ENCODE measurements at places on chromosomes 7 and 10.
A peak's percentile ranks its signal among the peaks of the same experiment; 100 is the strongest.

DNA sequence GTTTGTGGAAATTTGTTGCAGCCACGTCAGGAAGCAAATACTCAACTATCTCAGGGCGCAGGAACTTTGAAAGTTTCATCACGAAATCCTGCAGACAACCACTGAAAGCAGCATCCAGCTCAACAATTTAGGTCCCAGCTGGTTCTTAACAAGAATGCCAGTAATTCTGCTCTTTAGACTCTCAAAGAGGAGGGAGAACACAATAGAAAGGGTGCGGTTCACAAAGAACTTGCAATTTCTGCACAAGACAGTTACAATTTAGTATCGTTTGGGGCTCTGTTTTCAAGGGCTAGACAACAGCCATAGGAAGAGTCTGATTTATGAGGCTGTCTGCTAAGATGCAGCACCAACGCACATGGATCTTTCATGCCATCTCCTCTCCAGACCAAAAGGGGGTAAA lies 223.1 kb downstream of the FGFR2 start:
- no peak for DNase-seq

DNA sequence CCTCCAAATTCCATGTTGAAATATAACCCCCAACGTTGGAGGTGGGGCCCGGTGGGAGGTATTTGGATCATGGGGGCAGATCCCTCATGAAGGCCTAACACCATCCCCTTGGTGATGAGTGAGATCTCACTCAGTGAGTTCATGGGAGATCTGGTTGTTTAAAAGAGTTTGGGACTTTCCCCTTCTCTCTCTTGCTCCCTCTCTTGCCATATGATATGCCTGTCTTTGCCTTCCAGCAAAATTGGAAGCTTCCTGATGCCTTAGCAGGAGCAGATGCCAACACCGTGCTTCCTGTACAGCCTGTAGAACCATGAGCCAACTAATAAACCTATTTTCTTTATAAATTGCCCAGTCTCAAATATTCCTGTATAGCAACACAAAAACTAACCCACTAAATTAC lies 55.7 kb upstream of the CDK1 start:
- no peak for DNase-seq

GRCh38 chr10:2445370-2445769 lies 622.0 kb upstream of the PFKP start:
- DNase-seq, result no peak

DNA sequence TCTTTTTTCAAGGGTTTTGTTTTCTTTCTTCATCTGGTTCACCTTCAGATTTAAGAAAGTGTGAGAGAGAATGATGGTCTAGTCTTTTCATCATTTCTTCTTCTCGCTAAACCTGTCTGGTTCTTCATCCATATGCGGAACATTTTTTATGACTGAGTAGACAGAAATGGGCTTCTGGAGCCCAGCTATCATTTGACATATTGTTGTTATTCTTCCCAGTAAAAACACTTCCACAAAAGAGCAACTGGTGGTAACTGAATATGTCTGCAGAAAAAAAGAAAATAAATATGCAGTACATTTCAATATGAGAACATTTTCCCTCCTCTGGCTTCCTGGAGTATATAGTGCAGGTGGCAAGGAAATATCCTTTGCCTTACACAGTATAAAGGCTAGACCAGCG lies 209.5 kb downstream of the JCAD start:
- DNase-seq, result no peak

DNA sequence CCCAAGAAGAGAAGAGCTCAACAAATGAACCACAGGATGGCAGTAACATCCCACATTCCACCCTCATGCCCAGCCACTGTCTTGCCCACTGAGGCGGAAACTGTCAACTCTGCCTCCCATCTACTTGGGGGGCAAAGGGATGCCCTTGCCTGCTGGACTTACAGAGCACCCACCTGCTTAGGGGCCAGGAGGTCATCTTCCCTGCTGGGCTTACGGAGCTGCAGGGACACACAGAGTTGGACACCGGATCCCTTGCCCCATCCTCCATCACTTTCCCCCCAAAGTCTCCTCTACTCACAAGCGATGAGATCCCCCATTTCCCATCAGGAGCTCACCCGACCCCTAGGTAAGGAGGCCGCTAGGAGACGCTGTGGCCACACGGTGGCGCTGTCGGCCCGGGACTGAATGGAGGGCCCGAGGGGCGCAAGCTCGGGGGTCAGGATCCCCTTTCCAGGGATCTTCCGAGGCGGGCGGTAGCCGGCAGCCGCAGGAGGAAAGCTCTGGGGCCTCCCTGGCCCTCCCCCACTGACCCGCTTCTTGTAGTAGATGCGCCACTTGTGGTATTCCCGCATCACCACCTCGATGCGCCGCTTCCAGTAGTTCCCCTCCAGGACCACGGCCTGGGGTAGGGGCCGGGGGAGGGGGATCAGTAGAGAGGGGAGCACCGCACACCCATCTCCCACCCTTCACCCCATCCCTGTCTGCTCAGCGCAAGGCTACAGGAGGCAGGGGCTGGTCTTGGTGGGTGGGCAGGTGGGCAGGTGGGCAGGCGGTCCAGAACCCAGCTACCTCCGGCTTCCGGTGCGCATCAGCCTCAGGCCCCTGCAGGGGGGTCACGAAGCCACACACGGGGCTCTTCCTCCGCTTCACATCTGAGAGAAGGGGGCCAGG lies 17.3 kb downstream of the MLXIPL start:
- peak; percentile 56 for DNase-seq

- no peak for DNase-seq
These were observed 23.7 kb downstream of the GBF1 start for GRCh38 chr10:102269017-102269416.

- peak; percentile 63 for DNase-seq
These were observed at the start of gene ST7 for GRCh38 chr7:116953372-116953905. ST7 (plus strand) TSS chr7:116953501; CDS start chr7:116953541, 40 bp downstream.

- no peak for DNase-seq
These were observed 71.7 kb downstream of the TNS3 start for GRCh38 chr7:47510192-47510591.

- no peak for DNase-seq
These were observed 39.7 kb upstream of the COL1A2 start for GRCh38 chr7:94354953-94355352.

DNA sequence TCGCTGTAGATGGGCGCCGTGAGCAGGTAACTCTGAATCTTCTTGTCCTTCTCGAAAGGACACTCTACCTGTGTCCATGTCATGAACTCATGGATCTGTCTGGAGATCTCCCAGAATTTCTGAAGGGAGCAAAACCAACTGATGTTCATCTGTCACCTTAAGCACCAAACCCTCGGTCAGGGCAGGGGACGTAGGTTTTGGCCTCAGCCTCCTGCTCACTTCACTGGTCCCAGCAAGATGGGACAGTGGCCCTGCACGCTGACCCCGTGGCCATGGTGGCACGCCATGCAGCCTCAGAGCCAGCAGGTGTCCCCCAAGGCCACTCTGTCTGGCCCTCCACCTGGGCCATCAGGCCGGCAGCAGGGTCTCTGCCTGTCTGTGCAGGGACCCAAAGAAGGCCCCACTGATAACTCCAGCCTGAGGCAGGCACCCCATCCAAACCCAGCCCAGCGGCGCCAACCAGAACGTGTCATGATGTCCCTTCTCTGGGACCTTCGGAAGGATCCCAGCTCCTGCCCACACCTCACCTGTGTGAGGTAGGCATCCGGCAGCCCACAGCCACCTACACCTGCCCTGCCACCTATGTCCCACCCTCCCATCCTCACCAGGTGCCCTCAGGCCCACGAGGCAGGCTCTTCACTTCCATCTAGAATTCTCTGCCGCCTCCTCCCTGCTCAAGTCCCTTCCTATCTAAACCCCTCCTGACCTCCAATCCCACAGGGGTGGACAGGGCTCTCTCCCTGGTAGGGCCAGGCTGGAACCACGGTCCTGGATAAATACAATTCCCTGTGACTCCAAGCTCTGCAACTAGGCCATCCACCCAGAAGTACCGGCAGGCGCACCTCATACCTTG lies 59.0 kb downstream of the CSGALNACT2 start:
- DNase-seq, result no peak

- no peak for DNase-seq
These were observed 106.0 kb downstream of the UPF2 start for GRCh38 chr10:11936389-11937152.

DNA sequence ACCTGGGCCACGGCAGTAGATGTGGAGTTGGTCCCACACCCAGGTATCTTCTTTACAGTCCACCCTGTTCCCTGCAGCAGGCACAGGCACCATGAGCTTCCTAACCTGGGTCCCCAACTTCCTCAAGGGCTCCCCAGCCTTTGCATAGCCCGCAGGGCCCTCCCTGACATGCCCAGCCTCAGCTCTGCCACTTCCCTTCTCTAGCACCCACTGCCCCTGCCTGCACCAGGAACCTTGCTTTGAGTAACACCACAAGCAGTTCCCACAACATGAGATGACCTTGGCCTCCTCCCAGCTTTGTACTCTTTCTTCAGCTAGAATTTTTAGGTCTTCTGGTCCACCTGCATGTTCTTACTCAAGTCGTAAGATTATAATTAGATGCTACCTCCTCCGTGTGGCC lies 92.2 kb upstream of the ZPBP start:
- DNase-seq, result no peak

- no peak for DNase-seq
These were observed 211.3 kb downstream of the CXCL12 start for GRCh38 chr10:44173608-44173894.

GRCh38 chr7:90720984-90721760 lies 125.1 kb downstream of the CDK14 start:
- no peak for DNase-seq

DNA sequence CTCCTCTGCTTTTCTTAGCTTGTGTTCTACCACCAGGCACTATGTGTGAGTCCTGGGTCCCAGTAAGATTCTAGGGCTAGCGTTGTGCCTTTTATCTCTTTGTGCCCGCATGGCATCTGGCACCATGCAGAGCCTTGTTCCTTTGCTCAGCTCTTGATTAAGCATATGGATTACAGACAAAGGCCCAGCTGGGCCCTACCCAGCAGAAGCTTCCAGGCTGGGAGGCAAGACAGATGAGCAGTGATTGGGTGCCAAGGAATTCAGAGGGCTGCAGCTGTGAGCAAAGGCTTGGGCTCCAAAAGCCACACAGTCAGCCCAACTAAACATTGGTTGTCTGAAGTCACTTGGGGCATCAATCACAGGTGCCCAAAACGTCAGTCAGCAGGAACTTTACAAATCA lies 2.0 kb downstream of the ACSM6 start:
- no peak for DNase-seq

DNA sequence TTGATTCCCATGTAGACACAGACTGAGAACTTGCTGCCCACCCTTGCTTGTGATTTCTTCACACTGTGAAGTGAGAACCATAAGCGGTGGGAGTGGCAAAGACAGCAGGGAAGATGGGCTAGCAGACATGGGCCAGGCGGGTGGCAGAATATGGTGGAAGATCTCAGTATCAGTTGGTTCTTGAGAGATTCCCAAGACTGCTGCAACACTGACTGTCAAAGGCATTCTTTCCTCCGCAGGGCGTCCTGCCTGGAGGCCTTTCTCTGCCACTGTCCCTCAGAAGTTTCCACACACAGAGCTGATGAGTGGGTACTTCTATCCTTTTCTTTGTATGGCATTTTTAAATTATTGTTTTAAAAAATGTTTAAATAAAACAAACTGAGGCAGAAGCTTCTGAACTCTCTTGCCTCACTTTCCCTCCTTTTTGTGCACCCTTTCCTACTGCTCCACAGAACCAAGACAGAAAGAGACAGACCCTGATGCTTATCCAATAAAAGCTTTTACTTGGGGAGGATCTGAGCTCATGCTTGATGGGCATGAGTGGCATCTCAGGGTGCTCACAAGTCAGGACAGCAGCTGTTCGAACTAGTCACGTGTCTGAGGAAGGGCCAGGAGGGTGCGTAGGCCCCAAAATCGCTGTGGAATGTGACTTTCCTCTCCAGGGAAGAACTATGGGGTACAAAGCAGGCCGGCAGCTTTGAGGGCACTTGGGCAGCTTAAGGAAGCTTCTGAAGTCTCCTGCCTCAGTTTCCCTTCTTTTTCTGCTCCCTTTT lies 104.7 kb upstream of the PCGF5 start:
- DNase-seq, result no peak

- no peak for DNase-seq
These were observed 72.6 kb upstream of the FHIP2A start for GRCh38 chr10:114749014-114749413.

DNA sequence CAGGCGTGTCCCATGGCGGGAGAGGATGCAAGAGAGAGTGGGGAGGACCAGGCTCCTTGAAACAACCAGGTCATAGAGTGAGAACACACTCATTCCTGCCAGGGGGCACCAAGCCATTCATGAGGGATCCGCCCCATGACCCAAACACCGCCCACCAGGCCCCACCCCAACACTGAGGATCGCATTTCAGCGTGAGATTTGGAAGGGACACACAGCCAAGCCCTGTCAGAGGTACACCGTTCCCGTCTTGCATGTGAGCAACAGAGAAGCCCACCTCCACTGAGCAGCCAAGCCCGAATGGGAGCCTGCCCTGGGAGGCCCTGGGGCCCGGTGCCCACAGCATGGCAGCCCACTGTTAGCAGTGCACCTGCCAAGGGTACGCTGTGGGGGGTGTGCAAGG lies 7.9 kb upstream of the ARPC1B start:
- no peak for DNase-seq

DNA sequence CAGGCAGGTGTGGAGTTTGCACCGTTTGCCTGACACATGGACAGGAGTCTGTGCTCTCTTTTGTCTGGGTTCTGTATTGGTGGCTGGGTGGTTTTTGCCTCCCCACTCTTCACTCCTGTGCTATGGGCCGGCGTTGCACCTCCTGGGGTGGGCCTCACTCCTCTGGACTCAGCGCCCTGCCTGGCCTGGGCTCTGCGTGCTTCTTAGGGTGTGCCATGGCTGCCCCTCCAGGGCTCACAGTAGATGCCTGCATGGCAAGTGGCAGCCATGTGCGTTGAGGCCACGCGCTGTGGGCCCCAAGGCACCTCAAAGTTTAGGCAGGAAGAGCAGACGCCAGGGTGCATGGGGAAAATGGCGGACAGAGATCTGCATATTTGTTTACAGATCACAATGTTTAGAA lies 319.8 kb downstream of the ADARB2 start:
- DNase-seq, result no peak

GRCh38 chr10:92757066-92757710 lies 67.4 kb downstream of the HHEX start:
- DNase-seq, result no peak

GRCh38 chr7:151891753-151892152 lies 14.8 kb upstream of the PRKAG2 start:
- DNase-seq, result no peak

Measured in NCI-H2171 (cell line).